ENCODE measurements at places on chromosomes 3 and 15.

DNA sequence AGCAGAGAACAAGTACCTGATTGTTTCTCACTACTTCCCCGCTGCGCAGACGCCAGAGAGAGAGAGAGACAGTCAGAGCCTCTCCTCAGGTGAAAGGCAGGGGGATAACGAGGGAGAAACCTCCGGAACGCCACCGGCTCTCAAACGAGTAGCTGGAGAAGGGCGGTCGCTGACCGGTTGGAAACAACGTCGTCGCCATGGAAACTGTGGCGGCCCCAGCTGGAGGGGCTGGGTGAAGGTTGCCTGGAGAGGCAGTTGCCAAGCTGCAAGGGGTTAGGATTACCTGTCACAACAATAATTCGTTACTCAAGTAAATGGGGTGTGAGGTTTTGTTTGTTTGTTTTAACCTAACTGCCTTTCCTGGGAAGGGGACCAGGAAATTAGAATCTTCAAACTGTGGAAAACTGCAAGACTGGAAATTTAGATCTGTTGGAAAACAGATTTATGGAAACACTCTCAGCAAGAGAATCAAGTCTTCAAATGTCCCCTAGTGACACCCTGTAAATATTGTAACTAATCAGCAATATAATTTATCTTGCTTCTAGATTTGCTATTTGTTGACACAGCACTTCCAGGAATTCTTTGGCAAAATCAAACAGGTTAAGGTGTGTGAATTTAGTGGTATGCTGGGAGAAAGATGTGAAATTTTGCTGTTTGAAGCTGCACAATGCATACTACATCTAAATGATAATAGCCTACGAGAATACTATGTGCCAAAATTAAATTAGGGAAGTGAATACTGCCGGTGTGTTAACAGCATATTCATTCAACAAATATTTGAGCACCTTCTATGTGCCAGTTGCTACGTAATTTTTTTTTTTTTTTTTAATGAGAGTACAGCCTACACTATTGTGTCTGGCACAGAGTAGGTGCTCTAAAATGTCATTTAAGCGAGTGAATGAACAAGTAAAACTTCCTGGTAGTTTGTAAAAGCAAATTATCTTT is at the start of gene DNAH12:
TSS of gene DNAH12 (minus strand) at position 164 of the 945 bp plus-strand sequence. CDS start 1,474 bp downstream, outside the sequence.
- DNase-seq, result peak; percentile 87

GRCh38 chr15:63522225-63522578 is 17.8 kb downstream of the USP3 start:
- DNase-seq, result no peak

- no peak for DNase-seq
These were observed 33.0 kb downstream of the ZIC4 start for GRCh38 chr3:147373301-147373700.

DNA sequence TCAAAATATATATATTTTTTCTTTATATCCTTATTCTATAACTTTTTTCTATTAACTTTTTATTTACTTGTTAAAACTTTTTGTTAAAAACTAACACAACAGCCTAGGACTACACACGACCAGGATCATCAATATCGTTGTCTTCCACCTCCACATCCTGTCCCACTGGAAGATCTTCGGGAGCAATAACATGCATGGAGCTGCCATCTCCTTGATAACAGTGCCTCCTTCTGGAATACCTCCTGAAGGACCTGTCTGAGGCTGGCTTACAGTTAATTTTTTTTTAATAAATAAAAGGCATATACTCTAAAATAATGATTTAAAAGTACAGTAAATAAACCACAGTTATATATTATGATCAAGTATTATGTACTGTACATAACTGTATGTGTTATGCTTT is 58.9 kb downstream of the SFMBT1 start:
- DNase-seq, result no peak

GRCh38 chr15:70741677-70742293 is 21.6 kb downstream of the UACA start:
- DNase-seq, result no peak

GRCh38 chr15:47742334-47742733 is 25.0 kb downstream of the SEMA6D start:
- no peak for DNase-seq

- no peak for DNase-seq
These were observed 148.7 kb downstream of the SI start for GRCh38 chr3:164929642-164930041.

- no peak for DNase-seq
These were observed 271.3 kb upstream of the TPM1 start for GRCh38 chr15:62771234-62771633.

DNA sequence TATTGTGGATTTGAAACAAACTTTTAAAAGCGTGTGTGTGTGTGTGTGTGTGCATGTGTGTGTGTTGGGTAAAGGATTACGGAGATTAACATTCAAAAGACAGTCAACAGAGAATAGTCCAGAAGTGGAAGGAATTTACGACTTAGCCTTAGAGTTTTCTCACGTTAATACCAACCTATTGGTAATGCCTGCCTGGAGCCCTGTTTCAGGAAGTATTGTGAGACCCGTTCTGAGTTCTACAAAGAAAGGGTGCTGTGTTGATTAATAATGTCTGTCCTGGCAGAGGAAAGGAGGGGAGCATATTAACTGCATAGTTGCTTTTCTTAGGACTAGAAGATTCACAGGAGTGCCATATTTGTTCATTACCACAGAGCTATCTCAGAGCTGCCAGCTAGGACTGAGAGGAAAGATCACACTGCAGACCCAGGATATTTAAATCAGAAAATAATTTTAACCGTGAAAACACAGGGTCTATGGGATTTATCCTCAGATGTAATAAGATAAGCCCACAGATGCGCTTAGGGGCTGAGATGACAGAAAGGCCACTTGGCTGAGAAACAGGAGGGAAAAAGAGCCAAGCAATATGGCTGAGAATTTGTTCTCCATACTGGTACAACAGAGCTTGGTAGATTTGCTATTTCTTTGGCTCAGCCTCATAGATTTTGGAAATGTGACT is 40.5 kb upstream of the FRMD4B start:
- DNase-seq, result no peak

GRCh38 chr15:29092376-29093064 is 177.1 kb downstream of the NSMCE3 start:
- no peak for DNase-seq

DNA sequence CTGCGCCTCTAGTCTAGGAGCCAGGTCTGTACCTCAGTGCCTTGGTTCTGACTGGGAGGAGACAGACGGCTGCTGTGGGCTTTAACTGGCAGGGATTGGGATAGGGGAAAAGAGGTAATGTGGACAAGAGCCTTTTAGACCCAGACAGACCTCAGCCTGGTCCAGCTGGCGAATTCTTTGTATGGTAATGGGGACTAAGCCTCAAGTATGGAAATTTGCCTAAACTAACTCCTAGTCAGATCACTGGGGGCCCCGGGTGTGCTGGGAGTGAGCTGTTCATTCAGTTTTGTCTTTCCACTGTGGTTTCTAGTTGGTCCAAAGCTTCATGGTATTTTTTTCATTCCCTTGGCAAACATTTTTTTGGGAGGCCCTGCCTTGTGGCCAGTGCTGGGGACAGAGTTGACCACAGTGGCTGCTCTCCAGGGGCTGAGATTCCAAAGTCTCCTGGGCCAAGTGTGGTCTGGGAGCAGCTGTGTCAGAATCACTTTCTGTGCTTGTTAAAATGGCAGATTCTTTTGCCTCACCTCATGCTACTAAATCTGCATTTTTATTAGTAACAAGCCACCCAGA is 261.4 kb upstream of the C2CD4B start:
- DNase-seq, result no peak

GRCh38 chr3:129611812-129612533 is 5.5 kb upstream of the PLXND1 start:
- DNase-seq, result no peak

- DNase-seq, result no peak
These were observed 78.6 kb downstream of the TRIM42 start for GRCh38 chr3:140756240-140757016.

DNA sequence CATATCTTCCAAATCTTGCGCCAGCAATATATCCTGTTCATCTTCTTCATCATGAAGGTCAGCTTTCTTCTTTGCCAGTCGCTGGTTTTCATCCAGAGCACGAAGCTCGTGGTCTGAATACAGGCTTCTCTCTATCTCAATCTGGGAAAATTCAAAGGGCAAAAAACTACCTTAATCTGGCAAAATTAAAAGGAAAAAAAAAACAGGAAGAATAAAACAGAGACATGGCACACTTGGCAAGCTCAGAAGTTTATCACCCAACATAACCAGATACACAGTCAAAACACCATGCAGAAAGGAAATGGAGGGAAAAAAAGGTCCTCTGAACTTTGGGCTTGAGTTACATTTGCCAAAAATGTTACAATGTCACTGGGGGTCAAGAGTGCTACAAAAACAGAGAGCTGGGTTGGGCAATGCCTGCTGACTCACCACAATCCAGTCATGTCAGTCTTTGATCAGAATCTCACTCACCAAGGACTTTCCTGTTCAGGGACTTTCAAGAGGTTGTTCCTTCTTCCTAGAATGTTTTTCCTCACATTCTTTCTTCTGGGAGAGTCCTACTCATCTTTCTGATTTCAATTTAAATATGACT is 1.5 kb downstream of the MRPL46 start:
- peak; percentile 6 for DNase-seq

DNA sequence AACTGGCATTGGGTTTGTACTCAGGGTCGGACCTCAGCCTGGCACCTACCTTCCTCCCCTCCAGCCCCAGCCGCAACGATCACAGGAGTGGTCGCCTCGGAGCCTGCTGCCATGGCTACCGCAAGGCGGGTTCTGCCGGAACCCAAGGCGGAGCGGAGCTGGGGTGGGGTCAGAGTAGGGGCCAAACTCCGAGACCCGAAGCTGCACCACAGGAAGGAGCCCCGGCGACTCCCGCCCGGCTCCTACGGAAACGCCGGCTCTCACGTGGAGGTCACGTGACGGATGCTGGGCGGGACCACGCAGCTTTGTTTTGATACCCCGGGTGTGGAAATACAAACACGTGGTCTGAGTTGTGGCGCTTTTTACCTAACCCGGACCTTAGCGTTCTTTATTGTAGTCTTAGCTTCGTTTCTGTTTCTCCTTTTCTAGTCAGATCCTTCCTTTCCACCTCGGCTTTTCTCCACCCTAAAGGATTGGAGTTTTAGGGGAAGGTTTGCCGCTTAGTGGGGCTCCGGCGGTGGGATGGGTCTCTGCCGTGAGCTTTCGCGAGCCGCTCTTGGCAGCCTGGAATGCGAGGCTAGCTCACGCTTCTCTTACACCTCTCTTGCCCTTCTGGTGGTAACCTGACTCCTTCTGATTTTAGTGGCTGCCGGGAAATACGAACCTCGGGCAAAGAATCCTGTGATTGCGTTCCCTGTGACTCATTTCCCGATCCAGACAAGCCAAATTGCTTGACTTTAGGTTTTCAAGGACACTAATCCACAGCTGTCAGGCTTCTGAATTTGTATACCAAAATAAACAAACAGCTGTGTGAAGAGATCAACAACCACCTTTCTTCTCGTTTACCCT is at the start of gene HSPBAP1:
TSS of gene HSPBAP1 (minus strand) at position 264 of the 849 bp plus-strand sequence. CDS start at position 113, 151 bp downstream.
- DNase-seq, result peak; percentile 94

- no peak for DNase-seq
These were observed 63.4 kb upstream of the CSPG4 start for GRCh38 chr15:75776065-75776423.

- no peak for DNase-seq
These were observed 35.7 kb downstream of the GPR176 start for GRCh38 chr15:39884351-39884750.

DNA sequence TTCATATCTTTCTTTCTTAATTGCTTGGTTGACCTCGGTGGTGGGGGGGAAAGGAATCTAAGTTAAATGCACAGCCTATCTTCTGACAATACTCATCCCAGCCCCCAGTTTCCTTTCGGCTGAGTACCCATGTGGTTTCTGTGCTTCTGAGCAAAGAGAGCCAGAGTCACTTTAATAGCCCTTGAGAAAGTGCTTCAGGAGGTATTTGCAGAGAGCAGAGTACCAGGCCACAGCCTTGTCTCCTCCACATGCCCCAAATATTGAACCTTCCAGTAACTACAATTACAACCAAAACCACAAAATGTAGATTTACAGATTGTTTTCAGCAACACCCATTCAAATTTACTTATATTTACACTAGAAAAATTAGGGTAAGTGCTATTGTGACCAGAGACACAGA is 647.4 kb downstream of the NR2F2 start:
- DNase-seq, result no peak

GRCh38 chr3:4836516-4836915 is 142.7 kb upstream of the BHLHE40 start:
- DNase-seq, result no peak

GRCh38 chr15:89641053-89641452 is 14.2 kb downstream of the KIF7 start:
- DNase-seq, result no peak

DNA sequence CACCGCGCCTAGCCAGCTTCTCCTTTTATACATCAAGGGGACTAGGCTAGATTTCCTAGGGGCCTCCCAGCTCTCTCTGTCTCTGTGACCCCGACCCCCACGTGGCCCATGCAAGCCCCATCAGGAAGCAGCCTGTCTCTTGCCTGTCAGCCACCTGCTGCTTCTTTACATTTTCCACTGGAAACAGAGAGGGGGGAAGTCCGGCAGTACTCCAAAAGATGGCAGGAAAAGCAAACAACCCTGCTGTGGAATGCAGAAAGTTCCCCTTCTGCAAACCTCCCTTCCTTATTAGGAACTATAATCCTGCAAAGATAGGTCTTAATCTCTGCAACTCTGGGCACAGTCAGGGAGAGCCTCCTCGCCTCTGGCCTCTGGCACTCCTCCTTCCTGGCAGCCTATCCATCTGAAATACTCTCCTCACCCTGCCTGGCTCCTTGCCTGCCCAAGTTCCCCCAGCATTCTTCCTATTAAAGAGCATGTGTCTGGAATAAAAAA is 47.4 kb upstream of the HACD2 start:
- DNase-seq, result no peak

DNA sequence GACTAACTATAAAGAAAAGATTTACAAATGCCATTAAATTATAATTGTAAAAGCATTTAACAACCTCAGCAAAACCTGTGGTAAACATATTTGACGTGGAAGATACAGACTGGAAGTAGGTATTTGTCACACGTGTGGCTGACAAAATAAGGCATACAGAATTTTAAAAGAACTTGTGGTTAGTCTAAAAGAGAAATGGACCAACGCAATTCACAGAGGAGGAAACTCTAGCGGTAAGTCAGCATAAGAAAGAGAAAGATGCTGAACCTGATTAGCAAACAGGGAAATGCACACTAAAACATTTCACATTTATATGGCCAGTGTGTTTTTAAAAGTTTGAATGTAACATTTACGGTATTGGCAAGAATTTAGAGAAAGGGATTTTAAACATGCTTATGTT is 35.3 kb downstream of the KCNH8 start:
- DNase-seq, result no peak

- DNase-seq, result no peak
These were observed 1.2 kb downstream of the KLHDC8B start for GRCh38 chr3:49172551-49173041.

DNA sequence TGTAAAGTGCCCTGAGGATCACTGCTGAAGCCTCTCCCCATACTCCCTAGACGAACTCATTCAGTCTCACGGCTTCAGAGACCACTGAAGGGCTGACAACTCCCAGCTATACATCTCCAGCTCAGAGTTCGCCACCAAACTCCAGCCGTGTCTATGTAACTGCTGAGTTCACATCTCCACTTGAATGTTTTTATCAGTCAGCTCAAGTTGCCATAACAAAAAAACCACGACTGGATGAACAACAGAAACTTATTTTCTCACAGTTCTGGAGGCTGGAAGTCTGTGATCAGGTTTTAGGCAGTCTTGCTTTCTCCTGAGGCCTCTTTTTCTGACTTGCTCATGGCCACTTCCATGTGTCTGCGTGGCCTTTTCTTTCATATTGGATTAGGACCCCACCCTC is 223.0 kb upstream of the LRRFIP2 start:
- DNase-seq, result no peak
